Activated CD4-positive, alpha-beta T cell treated with anti-CD3 and anti-CD28 coated beads for 4 hours (primary cell): ENCODE measurements at places on chromosomes 11 and 22.

DNA sequence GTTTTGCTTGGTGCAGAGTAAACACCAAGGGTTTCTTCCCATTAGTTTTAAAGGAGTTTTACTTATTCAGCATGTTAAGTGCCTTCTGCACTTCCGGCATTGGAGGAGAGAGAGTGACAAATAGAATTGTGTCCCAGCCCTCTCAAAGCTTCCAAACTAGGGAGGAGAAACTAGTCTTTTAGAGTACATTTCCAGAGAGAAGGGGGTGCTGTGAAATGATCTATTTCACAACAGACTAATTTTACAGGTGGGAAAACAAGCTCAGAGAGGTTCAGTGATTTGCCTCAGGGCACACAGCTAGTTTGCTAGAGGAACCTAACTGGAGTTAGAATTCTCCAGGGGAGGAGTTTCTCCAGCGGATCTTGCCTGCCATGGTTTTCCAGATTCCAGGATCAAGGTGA is 12.6 kb downstream of the MPST start:
- no peak for DNase-seq

DNA sequence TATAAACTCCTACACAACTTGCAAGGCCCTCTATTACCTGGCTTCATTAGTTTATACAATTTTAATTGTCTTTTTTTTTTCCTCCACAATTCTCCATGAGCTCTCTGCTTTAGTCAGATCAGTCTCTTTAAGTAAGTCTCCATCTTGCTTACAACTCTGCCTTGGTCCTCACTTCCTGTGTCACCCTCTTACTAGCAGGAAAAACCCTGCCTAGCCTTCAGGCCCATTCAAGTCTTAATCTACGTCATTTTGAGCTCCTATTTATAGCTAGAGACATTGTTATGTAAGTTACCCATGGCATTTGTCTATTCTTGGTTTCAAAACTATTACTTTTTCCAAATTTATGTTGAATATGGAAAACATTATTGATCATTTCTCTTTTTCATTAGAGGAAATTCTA is 177.4 kb downstream of the SBF2 start:
- DNase-seq = no peak

DNA sequence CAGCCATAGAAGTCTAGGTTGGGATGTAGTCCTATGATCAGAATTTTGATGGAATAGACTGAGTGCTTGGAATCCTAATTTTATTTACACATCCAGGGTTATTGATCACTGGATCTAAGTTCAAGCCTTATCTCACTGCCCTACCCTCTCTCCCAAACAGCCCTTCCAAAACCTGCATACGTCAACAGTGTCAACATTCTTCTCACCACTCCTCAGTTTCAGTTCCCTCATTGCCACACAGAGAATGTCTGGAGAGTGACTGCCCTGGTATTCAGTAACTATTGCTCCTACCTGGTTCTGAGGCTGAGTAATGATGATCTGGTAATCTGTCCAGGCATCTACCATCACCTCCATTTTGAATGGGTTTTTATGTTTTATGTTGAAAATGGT is 60.0 kb downstream of the GLYATL1 start:
- DNase-seq = no peak

DNA sequence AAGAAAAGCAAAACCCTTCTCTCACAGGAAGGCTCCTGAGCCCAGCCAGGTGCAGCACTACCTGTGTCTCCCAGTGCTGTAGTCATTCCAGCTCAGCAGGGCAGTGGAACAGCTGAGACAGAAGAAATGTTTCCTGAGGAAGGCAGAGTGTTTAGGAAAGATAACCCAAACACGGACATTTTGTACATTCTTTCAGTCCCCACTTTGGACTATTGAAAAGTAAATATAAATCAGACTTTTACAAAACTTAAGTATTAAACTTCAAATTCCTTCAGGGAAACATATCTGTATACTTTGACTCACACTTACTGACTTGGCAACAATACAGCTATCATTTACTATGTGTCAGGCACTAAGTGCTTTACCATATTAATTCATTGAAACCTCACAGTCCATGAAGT is 40.4 kb downstream of the RRAS2 start:
- no peak for DNase-seq

DNA sequence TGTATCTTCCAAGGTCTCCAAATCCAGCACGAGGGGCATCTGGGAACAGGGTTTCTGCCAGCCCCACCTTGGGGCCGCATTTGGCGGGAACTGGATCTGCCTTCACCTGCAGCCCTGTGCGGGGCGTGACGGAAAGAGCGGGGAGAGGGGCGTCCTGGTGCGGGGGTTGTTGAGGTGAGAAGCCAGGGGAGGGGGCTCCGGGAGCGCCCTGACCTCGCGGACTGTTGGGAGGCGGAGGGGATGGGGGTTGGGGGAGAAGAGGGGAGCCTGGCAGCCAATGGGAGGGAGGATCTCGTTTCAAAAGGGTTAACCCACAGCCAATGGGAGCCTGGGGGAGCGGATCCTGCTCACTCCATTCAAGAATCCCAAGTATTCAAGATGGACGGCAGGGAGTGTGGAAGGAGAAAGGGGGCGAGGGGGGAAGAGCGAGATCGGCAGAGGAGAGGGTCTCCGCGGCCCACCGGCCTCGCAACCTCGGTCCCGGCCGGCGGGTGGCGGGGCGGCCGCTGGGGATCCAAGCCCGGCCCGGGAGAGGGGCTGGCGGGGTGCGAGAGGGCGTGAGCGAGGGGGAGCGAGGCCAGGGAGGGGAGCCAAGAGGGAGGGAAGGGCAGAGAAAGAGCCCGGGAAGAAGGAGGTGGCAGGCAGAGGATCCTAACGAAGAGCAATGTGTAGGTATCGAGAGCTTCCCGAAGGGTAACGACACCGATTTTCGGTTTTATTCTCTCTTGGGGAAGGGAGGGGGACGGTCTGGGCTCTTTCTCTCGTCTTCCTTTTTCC is 11.5 kb downstream of the YPEL4 start:
- no peak for DNase-seq

DNA sequence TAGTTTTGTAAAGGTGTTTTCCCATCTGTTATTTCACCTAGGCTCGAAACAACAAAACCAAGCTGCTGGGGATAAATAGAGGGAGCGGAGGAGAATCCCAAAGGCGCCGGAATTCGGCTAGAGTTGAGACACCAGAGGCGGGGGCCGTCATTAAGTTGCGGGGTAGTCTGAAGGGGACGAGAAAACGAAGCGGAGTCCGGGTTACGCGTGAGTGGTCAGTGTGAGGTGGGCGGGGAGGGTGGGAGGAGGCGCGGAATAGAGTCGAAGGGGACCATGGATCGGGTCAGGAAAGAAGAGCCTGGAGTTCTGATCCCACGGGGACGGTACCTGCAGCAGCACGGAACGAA is 361 bp downstream of the SRPRA start:
- DNase-seq = no peak

- no peak for DNase-seq
Observed at GRCh38 chr22:32106930-32107329, 52.2 kb downstream of the C22orf42 start.

GRCh38 chr22:26798462-26799065 is 141.2 kb downstream of the MIAT start:
- DNase-seq = no peak

- DNase-seq = no peak
Observed at GRCh38 chr11:70016666-70017367, 61.3 kb upstream of the ANO1 start.
